ENCODE measurements at places on chromosomes 6 and 20.

- no peak for DNase-seq
These were observed 175.9 kb upstream of the CITED2 start for GRCh38 chr6:139550361-139550760.

DNA sequence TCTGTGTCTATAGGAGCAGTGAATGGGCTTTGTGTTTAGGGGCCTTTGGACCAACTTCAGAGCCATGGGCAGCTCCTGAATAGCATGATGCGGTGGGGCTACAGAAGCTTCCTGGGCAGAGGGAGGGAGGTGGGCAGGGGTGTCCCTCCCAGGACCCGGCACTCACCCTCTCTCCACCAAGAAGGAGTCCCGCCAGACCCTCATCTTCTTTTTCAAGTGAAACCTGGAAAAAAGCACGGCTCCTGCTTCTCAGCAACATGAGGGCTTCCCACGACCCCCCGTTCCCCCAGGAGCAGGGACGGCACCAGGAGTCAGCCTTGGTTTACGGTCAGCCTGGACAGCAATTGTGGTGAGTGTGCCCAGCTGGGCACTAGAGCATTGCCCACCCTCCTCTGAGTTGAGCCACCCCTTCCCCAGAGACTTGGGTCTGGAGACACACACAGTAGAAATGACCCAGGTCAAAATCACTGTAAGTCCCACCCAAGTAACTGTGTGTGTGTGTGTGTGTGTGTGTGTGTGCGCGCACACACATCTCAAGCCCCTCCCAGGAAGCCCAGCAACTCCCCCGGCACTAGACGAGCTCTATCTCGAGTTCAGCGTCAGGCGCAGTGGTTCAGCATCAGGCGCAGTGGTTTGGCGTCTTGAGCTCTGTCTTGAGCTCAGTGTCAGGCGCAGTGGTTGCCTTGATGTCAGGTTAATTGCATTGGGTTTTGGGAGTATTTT, 108.2 kb downstream of the SULF2 start:
- no peak for DNase-seq

GRCh38 chr6:7257521-7258230, 55.3 kb downstream of the SSR1 start:
- DNase-seq, result no peak

DNA sequence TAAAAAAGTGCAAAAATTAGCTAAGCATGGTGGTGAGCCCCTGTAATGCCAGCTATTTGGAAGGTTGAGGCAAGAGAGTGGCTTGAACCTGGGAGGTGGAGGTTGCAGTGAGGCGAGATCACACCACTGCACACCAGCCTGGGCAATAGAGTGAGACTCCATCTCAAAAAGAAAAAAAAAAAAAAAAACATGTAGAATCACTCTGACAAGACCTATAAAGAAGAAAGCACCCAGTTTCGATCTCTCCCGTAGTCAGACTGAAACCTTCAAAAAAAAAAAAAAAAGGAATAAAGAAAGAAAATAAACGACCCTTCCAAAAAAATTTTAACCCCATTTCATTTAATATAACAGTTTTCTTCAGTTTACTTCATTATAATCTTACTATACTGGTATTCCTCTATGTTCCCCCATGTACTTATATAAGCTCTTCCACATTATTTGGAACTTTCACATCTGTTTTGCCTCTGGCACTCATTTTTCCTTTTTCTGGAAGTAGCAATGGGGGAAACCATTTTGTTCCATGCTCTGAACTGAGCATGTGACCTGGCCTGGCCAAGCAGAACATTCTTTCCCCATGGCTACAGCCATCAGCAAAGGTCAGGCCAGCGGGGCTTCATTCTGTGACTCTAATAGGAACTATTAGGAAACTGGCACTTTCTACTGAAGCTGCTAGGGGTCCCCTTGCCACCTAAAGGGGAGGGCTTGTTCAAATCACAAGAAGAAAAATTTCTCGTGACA, 9.6 kb downstream of the SLC18B1 start:
- no peak for DNase-seq

GRCh38 chr6:2969549-2969948, 1.8 kb downstream of the SERPINB6 start:
- DNase-seq, result no peak

- DNase-seq, result no peak
These were observed 13.4 kb upstream of the GHRH start for GRCh38 chr20:37274851-37275524.

Data from mammary epithelial cell (primary cell).